Stimulated activated CD4-positive, alpha-beta T cell treated with anti-CD3 and anti-CD28 coated beads, Interleukin-15, amount 100 ng/mL, for 24 hours (primary cell): ENCODE measurements at places on chromosomes 12 and 14.

- no peak for DNase-seq
Measured at GRCh38 chr14:81341370-81341769, 58.8 kb downstream of the STON2 start.

DNA sequence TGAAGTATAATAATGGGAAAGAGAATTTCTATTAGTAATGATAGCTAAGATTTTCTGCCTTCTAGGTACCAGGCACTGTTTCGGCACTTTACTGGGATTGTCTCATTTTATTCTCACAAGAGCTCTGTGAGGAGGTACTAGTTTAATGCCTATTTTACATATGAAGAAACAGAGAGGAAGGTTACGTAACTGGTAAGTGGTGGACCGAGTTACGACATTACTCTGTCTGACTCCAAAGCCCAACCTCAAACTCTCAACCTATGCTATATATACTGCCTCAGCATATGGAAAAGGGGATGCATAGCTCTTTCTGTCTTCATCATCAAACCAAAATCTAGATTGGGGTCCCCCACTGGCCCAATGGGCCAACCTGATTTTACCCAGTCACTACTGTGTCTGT lies 133.5 kb downstream of the KTN1 start:
- DNase-seq, result no peak

- no peak for DNase-seq
Measured at GRCh38 chr12:105436636-105437035, 106.1 kb downstream of the C12orf75 start.

DNA sequence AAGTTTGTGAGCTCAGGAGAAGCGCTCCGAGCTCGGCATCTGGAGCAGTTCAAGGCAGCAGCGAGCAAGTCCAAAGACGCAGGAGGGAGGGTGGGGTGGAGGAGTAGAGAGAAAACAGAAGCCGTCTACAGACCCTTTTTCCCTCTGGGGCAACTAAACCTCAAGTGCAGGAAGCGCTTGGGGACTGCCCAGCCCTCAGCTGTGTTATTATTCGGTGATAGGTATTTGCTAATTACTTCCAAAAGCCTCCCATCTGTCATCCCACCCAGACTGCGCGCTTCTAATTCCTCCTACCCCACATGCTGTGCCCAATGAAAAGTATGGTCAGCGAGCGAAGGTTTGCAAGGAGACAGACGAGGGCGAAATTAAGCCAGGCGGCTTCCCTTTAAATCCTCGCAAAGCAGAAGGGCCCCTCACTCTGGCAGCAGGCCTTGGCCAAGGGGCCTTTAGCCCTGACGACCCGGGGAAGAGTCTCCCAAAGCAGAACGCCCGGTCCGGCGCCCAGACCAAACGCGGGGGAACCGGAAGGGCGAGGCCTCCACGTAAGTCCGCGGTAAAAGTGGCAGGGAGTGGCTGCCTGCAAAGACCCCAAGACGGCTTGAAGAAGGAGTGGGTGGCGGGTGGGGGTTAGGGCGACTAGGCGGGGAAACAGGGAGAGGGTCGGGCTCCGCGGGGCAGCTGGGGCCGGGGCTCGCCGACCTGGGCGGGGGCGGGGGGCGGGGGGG lies 507 bp upstream of the CD9 start:
- no peak for DNase-seq
